ENCODE measurements at places on chromosomes 4 and X. TPM values are rescaled to one million over a fixed set of nuclear protein-coding genes. Genes with fewer than 3 reads are reported as not detected.

The GYPB gene
- total RNA-seq: not detected

The FAM53A gene
- total RNA-seq: 0.95 TPM

The CXorf65 gene
- not detected for total RNA-seq

The ADAM29 gene
- total RNA-seq: not detected

The CCKAR gene
- not detected for total RNA-seq

The ARHGEF6 gene
- 0.18 TPM for total RNA-seq

The KLHL2 gene
- total RNA-seq: 17.4 TPM

The GAGE12J gene
- not detected for total RNA-seq

The HEPH gene
- not detected for total RNA-seq

The GATA1 gene
- not detected for total RNA-seq

The PFKFB1 gene
- not detected for total RNA-seq

The CLDN34 gene
- not detected for total RNA-seq

The FAM47A gene
- not detected for total RNA-seq

The RWDD4 gene
- total RNA-seq: 19.7 TPM

The SNX25 gene
- 7.5 TPM for total RNA-seq

The TMEM35A gene
- not detected for total RNA-seq

The GUCY1A1 gene
- not detected for total RNA-seq

The MAPK10 gene
- total RNA-seq: 0.50 TPM

The MGAT4D gene
- not detected for total RNA-seq

The CPZ gene
- total RNA-seq: not detected

The EDA gene
- 0.41 TPM for total RNA-seq

The TCEAL9 gene
- total RNA-seq: 93.4 TPM

The TMEM31 gene
- total RNA-seq: not detected

The TCEAL1 gene
- total RNA-seq: 56.0 TPM

The CNOT6L gene
- total RNA-seq: 9.8 TPM

The PDZD4 gene
- 3.4 TPM for total RNA-seq

The DRP2 gene
- 0.06 TPM for total RNA-seq

The GABRE gene
- total RNA-seq: 27.3 TPM

The ZDHHC9 gene
- total RNA-seq: 51.9 TPM

The RASL11B gene
- not detected for total RNA-seq

The VEGFD gene
- total RNA-seq: 0.27 TPM

The CXCL1 gene
- 9.5 TPM for total RNA-seq

The CLIC2 gene
- not detected for total RNA-seq

The DLG3 gene
- total RNA-seq: 3.7 TPM

The ADGRL3 gene
- 0.02 TPM for total RNA-seq

The TCEANC gene
- 0.59 TPM for total RNA-seq

The ERCC6L gene
- total RNA-seq: 9.8 TPM

The CYTL1 gene
- total RNA-seq: not detected

The CT45A5 gene
- total RNA-seq: not detected

The HGFAC gene
- 0.07 TPM for total RNA-seq

The GLRA2 gene
- not detected for total RNA-seq

The VEGFC gene
- total RNA-seq: 11.9 TPM

The MAGEA3 gene
- total RNA-seq: 4.4 TPM

The ELK1 gene
- 38.7 TPM for total RNA-seq

The FAM236B gene
- not detected for total RNA-seq

The NLRP2B gene
- total RNA-seq: not detected

The NEIL3 gene
- 8.7 TPM for total RNA-seq

The CFP gene
- total RNA-seq: 0.31 TPM

All from A549 treated with GW870086 at 1 μM for 4 hours (cell line).